Germinal center (tissue), 1 donor: ENCODE measurements at places on chromosomes 2 and 18.
A peak's percentile ranks its signal among the peaks of the same experiment; 100 is the strongest.

- DNase-seq = no peak
These were observed 4.2 kb downstream of the SMAD2 start for GRCh38 chr18:47926101-47926850.

- DNase-seq = no peak
These were observed 73.8 kb downstream of the AQP4 start for GRCh38 chr18:26791676-26792075.

- no peak for DNase-seq
These were observed 177.4 kb upstream of the HS6ST1 start for GRCh38 chr2:128495996-128496547.

- no peak for DNase-seq
These were observed 789.7 kb upstream of the SLC39A10 start for GRCh38 chr2:194867328-194867727.

DNA sequence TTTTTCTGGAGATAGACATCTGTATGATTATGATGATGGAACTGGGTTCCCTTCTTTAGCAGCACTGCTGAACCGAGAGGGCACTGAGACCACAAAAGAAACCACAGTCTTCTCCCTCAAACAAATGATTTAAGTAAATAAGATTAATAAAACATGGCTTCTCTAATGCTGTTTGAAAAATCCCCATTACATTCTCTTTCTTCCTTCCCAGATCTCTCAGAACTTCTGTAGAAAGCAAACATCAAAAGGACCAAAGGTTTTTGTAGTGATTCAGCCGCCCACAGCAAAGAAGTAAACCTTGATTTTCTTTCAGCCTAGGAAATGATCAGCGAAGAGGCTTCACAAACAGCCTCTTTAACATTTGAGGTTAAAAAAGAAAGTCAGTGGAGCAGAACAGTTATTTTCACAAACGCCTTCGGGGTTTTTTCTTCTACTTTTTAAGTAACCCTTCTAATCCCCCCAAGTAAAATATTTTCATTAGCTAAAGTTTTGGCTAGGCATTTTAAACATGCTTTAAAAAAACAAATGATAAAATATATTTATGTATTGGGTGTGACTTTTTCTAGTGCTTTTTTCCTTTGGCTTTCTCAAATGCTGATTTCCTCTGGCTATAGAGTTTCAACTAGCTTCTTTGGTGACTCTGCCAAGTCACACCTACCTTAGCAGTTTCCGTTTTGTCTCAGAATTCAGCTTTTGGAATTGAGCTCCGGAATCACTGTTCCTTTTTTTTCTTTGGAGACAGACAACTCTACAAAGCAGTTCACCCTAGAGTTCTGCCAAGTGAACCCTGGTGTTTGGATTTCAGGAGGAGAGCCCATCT, 89.6 kb downstream of the UPP2 start:
- no peak for DNase-seq

GRCh38 chr2:1515986-1516797, 102.9 kb downstream of the TPO start:
- DNase-seq = no peak

DNA sequence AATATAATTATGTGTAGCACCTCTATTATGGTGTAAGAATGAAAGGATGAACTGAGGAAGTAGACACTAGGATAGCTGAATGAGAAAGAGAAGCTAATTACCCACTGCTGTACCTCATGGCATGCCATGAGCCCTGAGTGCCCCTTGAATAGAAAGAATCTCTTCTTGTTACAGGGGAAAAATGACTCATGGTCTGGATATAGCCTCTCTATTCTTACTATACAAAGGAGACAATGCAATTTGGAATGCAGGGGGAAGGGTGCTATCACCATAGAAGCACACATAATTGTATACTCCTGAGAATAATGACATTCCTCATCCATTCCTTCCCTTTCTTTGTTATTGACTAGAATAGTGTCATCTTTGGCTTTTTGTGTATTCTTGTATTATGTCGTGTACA, 385.2 kb downstream of the CDH7 start:
- no peak for DNase-seq

DNA sequence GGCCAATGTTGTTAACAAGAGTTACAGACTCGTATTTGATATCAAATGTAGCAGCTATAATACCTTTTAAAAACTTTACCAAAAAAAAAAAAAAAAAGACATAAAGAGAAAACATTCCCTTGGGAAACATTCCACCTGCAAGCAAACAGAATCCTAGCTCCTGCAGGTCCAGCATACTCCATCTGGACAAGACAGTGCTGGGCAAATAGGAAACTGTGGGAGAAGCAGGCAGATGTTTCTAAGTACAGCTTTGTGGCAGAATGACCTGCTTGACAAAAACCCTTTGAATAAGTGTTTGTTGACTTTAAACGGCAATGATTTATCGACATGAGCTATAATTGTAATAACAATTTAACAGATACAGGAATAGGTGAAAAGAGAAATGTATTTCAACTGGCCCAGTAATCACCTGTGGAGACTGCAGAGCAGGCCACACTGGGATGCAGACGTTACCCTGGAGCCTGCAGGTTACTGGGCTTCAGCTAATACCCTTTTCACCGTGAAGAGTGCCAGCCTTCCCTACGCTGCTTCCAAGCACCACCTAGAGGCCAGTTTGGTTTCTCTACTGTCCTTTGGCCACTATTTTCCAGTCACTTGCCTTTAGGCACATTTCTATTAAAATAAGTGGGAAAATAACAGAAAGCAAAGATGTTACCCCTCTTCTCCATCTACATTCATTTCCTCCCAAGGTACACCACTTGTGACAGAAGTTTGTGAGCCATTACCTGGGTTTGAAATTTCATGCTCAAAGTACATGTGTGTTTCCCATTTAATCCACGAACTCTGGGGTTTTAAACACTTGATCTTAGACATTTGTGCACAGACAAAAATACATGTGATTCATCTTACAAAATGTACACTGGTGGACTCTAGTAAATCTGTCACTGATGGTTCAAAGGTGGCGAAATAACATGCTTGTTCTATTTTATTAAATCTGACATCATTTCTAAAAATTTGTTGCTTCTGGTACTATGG, 96.9 kb upstream of the ZNF397 start:
- no peak for DNase-seq

DNA sequence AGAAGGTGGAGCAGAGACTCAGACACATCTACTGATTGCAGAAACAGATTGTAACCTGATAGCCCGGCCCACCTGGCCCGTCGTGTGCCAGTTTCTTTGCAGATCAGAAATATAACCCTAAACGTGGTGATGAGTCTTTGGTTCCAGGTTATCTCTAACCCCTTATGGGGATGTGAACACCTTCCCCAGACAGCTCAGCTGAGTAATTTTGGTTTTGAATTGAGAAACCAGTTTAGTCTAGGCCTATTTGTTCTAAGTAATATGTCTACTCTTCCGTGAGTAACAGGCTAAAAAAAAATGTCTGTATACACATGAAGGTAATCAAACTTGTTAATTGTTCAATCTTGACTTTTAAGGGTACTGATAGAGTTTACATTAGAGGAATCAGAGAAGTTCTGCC, 35.7 kb downstream of the RASGRP3 start:
- no peak for DNase-seq

DNA sequence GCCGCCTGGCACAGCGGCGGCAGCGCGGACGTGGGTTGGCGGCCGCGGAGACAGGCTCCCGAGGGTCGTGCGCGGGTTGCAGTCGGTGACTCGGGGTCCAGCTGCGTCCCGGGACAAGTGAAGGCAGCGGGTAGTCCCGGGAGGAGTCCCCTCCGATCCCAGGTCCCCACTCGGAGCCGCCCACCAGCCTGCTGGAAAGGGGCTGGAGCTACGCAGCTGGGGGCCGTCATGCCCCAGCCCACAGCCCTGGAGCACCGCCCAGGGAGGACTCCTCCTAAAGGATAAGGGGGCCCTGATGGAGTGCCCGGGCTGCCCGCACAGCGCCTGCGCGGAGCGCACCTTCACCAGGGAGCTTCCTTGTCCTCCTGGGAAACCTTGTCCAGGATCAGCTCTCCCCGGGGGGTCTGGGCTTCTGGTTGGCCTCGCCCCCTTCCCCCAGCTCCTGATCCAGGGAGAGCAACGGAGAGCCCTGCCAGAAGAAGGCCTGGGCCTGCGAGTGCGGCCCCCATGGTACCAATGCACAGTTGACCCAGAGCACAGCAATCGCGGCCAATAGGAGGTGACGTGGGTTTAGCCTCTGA, 25.9 kb upstream of the ALPP start:
- no peak for DNase-seq

- no peak for DNase-seq
These were observed 606 bp downstream of the GAL3ST2 start for GRCh38 chr2:241777170-241777685.

DNA sequence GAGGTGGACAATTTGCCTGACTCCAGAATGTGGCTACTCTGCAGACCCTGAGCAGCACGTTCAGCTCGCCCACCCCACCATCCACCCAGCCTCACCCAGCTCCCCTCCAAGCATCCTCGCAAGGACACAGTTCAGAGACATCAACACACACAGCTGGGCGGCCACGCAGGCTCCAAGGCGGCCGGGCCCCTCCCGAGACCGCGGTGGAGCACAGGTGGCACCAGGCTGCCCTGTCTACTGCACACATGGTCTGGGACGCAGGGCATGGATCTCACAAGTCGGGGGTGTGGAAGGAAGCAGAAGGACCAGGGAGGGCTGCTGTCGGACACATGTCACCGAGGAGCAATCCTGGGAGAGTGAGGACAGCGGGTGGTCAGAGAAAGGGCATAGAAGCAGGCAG, 36.2 kb downstream of the AQP12A start:
- no peak for DNase-seq

- no peak for DNase-seq
These were observed 1.3 kb downstream of the SLC66A3 start for GRCh38 chr2:11156396-11157075.

GRCh38 chr2:188893972-188894371, 80.2 kb upstream of the COL3A1 start:
- no peak for DNase-seq

- no peak for DNase-seq
These were observed 9.1 kb upstream of the HOXD4 start for GRCh38 chr2:176142281-176142680.

DNA sequence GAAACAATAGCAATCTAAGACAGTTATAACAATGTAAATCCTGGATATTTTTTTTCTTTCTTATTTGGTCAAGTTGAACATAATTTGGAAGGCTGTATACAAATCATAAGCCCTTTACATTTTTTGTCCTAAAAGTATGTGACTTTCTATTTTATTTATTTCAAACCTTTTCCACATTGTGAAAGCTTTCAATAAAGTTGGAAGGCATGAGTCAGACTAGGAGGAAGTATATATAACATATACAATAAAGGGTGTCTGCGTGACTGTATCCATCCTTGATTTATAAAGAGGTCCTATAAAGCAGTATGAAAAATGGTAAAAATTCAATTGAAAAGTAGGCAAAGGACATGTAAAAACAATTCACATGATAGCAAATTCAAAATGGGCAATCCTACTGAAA, 44.4 kb downstream of the CRACDL start:
- DNase-seq = no peak

- no peak for DNase-seq
These were observed 26.2 kb downstream of the UNC50 start for GRCh38 chr2:98634406-98635092.

- peak; percentile 50 for DNase-seq
These were observed 1.8 kb upstream of the SATB2 start for GRCh38 chr2:199459286-199460100.

DNA sequence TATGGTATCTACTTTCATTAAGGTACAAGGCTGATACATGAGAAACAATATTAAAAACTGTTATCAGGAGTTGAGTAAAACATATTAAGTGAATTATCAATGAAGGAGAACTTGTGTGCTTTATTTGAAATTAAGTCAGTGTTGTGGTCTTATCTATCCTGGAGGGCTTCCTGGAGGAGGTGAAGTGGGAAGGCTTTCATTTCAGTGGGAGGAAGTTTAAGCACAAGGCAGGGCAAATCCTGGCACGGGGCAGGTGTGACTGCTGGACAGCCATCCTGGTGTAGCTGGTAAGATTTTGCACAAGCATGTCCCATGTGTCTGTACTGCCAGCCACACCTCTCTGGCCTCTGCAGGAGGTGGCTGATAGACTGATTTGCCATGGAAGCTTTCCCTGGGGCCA, 159.7 kb upstream of the SKOR2 start:
- no peak for DNase-seq

DNA sequence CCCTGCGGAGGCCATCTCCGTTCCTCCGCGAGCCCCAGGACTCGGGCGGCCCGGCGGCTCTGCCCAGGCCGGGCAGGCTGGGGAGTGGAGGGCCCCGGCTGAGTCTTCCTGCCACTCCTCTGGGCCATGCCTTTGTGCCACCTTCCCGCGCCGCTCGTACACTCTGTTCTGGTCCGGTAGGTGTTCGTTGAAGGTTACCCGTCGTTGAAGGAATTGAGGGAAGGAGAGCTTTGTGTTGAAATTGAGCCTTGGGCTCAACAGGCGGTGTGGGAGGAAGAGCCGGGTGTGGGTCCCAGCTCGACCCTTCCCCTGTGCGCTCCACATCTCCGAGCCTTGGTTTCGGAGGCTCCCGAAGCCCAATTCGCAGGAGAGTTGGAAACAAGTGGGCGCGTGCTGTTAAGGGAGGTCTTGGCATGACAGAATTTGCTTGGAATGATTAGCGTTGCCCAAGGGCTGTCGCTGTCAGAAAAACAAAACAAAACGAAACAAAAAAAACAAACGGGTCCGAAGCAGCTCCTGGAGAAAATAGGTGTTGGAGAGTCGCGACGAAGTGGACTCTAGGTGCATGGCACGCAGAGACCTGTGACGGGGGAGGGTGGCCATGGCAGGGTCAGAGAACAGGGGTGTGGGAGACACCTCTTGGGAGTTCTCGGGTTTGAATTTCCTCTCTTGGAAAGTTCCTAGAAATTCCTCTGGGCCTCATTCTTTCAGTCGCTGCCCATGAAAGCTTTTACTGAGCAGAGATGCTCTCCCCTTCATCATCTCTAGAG, 1.2 kb upstream of the MZT2A start:
- DNase-seq = no peak

DNA sequence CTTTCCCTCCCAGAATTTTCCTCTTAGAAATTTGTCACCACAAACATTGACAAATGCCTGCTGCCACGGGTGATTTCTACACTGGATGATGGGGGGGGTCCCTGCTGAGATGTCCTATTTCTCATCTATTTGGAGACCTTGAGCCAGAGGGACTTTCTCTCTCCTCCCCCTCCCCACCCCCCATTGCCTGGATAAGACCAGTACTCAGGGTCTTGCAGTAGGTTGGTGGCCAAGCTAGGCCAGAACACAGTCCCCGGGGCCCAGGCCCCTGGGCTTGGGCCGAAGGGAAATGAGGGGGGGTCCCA, 560 bp upstream of the DUSP2 start:
- no peak for DNase-seq

- DNase-seq = no peak
These were observed 48.3 kb downstream of the COL3A1 start for GRCh38 chr2:189022492-189022891.
